ENCODE measurements at places on chromosomes 7 and 10.

- no peak for DNase-seq
Measured at GRCh38 chr7:32289651-32290414, 200.3 kb downstream of the LSM5 start.

GRCh38 chr7:120833546-120833945, 24.4 kb downstream of the TSPAN12 start:
- DNase-seq = no peak

DNA sequence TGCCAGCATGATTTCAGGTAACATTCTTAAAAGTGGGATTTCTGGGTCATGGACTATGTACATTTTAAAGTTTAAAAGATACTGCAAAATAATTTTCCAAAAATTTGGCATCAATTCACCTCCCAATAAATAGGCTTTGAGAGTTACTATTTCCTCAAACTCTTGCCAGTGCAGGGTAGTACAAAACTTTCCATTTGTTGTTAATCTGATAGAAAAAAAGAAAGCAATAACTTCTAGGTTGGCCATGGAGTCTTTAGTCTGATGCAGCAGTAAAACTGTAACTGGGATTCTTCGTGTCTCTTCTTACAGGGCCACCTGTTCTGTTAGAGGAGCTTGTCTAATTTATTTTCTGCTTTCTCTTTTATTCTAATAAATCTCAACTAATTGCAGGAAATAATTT, 241.1 kb downstream of the MAGI2 start:
- no peak for DNase-seq

DNA sequence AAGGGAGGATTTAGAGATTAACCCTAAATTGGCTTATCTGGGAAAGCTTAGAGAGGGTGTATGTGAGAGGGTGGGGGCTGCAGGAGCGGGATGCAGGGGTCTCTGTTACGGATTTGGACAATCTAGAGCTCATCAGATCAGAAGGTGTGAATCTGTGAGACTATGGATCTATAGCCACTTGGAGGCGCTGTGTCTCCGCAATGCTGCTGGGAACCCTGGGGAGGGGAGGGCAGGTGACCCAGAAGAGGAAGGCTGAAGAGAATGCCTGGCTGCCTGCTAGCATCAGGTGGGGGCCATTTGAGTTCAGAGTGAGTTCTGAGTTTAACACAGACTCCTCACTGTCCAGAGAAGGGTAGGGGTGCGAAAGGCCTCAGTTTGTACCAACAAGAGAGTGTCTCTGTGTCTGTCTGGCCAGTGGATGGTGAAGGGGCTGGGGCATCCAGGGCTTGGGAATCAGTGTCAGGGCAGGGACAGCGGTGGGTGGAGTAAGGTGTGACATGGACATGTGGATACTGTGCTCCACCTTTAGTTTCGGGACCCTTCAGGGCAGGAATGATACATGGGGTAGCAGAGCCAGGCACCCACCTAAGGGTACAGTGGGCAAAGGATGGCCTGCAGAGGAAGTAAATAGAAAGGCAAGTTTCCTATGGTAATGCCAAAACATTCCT, 187.3 kb upstream of the PRSS58 start:
- DNase-seq = no peak

- DNase-seq = no peak
Measured at GRCh38 chr10:3647074-3647473, 137.9 kb downstream of the KLF6 start.

GRCh38 chr10:131936736-131937135, 35.9 kb downstream of the PPP2R2D start:
- DNase-seq = no peak
